NCI-H748 treated with DMSO at 0.1 percent for 48 hours (cell line): ENCODE measurements at places on chromosomes 4 and X.

GRCh38 chr4:184824776-184825084 lies 1.0 kb downstream of the ACSL1 start:
- no peak for DNase-seq

GRCh38 chr4:134024251-134024650 lies 177.3 kb downstream of the PABPC4L start:
- peak; percentile 16 for DNase-seq

DNA sequence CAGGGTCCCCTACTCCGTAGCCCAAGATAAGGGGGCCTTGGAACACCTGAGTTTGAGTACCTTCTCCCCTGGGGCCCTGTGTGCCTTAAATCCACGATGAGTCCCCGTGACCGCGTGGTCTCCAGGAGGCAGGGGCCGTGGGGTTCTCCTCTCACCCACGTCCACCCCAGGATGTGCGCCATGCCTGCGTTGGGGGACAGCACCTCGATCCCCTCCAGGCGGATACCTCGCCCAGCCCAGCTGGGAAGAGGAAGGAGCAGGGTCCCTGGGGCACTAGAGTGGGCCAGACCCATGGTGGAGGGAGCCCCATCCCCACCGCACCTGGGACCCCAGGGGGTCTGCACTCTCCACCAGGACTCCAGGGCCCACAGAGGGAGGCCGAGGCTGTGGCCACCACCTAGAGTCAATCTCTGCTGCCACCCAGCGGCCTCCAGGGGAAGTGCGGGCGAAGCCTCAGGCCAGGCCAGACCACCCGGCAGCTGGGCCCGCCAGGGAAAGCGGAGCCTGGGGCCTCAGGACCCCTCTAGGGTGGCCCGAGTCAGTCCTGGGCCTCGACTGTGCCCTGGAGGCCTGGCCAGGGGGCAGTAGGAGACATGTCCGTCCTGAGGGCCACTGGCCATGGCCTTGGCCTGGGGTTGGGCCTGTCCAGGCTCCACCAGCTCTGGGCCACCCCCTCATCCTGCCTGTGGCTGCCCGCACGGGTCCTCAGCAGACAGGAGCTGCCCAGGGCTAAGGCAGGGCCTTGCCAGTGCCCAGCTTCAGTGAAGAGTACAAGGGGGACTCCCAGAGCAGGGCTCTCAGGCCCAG lies 55.0 kb downstream of the FAM53A start:
- DNase-seq, result no peak

DNA sequence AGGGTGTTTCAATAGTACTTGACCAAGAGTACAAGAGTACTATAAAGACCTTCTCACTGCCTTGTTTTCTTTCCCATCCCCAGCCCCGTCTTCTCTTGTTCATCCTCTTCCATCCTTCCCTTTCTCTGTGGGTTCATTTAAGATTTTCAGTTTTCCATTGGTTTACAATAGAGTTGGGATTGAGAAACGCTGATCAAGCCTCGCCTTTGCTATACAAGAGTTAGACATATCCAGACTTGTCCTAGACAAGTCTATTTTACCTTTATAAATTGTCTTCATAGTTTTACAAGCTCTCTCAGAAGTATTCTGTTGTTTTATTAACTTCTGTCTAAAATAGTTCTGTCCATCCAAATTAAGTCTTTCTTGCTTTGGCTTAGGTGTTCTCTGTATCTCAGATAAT lies 29.6 kb upstream of the SCML1 start:
- DNase-seq, result no peak

GRCh38 chr4:185304944-185305690 lies 90.6 kb downstream of the LRP2BP start:
- no peak for DNase-seq

GRCh38 chr4:37935026-37935425 lies 25.2 kb upstream of the PTTG2 start:
- DNase-seq, result no peak
